Retina (tissue), 1 donor: ENCODE measurements at places on chromosomes 2 and 18.

DNA sequence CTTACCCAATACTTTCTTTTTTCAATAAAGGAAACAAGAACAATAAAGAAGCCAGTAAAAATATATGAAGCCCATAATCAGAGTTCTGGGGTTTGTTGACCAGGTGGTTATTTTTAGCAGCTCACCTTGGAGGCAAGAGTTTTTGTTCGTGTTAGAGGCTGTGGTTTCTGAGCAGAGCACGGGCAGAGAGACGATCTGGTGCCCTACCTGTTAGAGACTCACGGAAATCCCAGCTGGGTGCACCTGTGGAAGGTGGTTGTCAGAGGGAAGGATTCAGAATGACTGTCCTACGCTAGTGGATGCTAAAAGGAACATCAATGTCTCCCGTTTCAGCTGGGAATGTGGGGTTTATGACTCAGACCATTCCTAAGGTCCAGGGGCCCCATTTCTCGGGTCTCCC, 87.6 kb downstream of the NRP2 start:
- no peak for DNase-seq

DNA sequence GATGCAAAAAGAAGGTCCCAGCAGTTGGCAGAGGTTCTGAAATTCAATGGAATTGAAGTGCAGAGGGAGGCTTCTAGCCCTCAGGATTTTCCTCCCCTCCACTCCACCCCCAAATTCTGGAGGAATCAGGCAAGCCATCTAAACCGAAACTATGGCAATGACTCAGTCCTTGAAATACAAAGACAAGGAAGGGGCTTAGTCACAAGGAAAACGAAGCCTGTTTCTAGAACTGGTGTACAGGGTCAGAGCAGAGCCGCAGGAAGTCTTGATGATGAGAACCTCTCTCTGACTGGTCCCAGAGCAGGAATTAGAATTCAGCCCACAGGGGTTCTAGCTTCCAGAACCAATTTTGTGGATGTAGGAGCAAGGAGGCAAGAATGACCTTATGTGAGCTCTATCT, 111.7 kb upstream of the SCN1A start:
- DNase-seq: no peak

- DNase-seq: peak; percentile 9
Observed at GRCh38 chr2:8455236-8456150, 226.4 kb upstream of the ID2 start.

DNA sequence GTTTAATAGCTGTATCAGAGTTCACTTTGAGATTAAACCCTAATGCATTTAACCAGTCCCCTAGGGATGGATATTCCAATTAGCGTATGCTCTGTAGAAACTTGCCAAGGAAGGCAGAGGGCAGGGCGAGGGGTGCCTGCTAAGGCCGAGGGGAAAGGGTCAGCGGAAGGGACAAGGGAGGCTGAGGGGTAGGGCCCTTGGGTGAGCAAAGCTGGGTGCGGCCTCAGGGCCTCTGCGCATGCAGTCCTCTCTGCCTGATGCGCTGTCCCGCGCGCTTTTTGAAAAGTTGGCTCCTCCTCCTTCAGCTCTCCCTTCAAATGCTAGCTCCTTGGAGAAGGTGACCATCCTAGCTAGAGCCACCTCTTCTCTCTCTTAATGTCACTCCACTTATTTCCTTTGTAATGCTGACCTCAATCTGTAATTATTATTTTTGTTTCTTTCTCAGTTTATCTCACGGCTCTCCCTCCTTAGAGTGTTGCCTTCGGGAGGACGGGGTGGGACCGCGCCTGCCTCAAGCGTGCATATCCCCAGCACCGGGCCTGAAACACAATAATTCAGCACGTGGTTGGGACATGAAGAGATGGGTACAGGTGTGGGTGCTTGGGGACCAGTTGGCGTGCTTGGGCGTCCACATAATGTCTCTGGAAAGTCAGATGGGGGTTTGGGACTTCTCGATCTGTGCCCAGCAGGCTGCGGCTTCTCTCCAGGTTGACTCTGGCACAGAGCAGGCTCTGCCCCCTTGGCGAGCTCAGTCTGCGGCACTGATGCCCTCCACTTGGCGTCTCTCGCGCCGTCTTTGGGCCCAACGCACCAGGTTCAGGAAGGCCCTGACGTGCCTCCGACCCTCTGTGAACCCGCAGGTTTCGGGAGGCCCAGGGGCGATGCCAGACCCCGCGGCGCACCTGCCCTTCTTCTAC, 10.0 kb downstream of the ZAP70 start:
- DNase-seq: no peak

- DNase-seq: peak; percentile 56
Observed at GRCh38 chr2:44010266-44010665, 14.5 kb upstream of the LRPPRC start.

GRCh38 chr2:1117569-1117968, 166.9 kb downstream of the SNTG2 start:
- no peak for DNase-seq

GRCh38 chr18:79608069-79608468, 71.5 kb upstream of the CTDP1 start:
- no peak for DNase-seq

- DNase-seq: no peak
Observed at GRCh38 chr2:165163761-165164160, 40.1 kb downstream of the SCN3A start.

- DNase-seq: no peak
Observed at GRCh38 chr2:238644095-238645081, 203.5 kb upstream of the TWIST2 start.

- DNase-seq: no peak
Observed at GRCh38 chr18:28689588-28689987, 512.7 kb upstream of the CDH2 start.
